ENCODE measurements at places on chromosomes 12 and 14.

GRCh38 chr14:71606064-71606463 lies 326.2 kb upstream of the RGS6 start:
- no peak for DNase-seq

DNA sequence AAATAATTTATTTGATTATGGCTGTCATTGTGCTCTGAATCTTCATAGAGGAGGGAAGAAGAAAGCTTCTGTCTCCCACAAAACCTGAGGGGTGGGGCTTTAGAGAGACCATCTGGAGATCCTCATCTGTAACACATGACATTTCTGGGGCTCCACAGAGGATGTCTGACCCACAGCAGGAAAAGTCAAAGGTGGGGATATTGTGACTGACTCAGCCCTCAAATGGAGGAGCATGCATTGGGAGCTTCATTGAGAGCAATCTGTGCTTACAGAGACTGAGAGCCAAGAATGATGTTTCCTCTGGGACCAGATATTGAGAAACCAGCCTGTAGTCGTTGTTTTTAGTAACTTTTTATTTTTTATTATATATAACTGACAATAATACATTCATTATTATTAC lies 158.7 kb downstream of the SYT1 start:
- DNase-seq = no peak

DNA sequence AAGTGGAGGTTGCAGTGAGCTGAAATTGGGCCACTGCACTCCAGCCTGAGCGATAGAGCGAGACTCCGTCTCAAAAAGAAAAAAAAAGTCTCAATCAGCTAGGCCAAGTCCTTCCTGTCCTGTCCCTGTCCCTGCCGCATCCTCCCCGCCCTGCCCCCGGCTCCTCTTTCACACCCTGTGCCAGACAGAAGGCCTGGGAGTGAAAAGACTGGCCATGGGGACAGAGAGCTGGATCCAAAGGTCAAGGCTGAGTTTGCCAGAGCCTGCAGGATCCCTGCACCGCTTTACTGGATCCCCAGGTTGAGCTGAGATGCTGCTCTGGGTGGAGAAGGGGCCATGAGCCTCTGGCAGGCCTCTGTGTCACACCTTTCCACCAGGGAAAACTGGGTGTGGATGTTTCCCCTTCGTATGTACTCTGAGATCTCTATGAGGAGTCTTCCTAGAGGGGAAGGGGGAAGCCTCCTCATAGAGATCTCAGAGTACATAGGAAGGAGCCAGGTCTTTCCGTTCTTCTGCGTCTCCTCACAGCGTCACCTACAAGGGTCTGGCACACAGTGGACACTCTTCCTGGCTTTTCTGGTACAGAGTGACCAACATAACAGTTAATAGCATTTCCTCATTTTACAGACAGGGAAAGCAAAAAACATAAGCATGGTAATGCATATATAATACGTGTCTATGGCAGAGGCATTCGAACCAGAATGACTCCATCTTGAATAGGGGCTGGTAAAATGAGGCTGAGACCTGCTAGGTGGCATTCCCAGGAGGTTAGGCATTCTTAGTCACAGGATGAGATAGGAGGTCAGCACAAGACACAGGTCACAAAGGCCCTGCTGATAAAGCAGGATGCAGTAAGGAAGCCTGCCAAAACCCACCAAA lies 35.1 kb downstream of the NINJ2 start:
- no peak for DNase-seq

DNA sequence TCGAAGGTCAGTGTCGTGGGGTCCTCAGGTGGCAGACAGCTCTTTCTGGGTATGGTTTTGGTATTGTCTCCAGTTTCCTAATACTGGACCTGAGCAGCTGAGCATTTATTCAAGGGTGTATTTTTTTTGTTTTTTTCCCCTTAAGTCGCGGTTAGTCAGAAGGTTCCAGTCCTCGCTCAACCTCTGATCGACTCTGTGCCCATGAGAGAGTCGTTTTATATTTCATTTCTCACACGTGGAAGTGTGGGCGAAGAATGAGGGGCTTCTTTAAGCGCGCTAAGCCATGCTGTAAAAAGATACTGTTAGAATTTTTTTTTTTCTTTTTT lies 499 bp downstream of the MIPOL1 start:
- DNase-seq = no peak

DNA sequence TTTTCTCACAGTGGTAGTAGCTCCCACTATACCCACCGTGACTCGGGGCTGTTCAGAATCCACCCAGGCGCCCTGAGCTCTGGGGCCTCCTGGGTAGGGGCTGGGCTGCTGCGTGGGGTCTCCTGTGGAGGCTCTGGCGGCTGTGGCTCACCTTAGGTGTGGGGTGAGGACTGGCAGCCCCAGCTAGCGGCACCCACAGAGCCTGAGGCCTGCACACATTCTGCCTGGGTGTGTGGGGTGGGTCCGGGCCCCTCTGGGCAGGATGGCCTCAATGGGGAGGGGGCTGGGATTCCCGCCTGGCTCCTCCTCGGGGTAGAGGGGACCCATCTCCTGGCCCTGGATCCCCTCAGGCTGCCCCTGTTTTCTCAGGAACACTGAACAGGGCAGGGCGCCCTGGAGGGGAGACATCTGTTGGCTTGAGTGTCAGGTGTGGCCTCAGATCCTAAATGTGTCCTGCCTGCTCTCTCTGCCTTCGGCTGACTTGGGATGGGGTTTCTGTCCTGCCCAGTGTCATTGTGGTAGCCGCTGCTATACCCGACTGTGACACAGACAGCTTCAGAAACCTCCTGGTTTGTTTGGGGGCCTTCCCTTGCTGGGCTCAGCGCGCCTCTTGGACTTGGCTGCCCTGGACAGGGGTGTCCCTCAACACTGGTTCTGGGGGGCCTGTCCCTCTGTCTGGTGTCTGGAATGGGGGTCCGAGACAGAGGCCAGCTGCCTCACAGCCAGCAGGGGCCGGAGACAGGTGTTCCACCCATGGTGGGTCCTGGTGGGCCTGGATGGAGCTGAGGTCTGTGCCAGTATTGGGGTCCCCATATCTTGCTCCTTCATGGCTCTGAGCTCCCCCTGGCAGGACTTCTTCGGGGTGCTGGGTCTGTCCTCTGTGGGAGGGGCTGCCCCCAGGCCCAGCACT lies 354.9 kb downstream of the TMEM121 start:
- no peak for DNase-seq

- no peak for DNase-seq
These were observed 926.6 kb upstream of the TMEM132C start for GRCh38 chr12:127340381-127340780.

All from stimulated activated CD8-positive, alpha-beta memory T cell treated with anti-CD3 and anti-CD28 coated beads, Interleukin-4, amount 100 ng/mL, for 1 hour (primary cell).